Cerebellum (tissue), 4 donors: ENCODE measurements at places on chromosomes 5 and 9. TPM values are rescaled to one million over a fixed set of nuclear protein-coding genes. Genes with fewer than 3 reads are reported as not detected.

DNA sequence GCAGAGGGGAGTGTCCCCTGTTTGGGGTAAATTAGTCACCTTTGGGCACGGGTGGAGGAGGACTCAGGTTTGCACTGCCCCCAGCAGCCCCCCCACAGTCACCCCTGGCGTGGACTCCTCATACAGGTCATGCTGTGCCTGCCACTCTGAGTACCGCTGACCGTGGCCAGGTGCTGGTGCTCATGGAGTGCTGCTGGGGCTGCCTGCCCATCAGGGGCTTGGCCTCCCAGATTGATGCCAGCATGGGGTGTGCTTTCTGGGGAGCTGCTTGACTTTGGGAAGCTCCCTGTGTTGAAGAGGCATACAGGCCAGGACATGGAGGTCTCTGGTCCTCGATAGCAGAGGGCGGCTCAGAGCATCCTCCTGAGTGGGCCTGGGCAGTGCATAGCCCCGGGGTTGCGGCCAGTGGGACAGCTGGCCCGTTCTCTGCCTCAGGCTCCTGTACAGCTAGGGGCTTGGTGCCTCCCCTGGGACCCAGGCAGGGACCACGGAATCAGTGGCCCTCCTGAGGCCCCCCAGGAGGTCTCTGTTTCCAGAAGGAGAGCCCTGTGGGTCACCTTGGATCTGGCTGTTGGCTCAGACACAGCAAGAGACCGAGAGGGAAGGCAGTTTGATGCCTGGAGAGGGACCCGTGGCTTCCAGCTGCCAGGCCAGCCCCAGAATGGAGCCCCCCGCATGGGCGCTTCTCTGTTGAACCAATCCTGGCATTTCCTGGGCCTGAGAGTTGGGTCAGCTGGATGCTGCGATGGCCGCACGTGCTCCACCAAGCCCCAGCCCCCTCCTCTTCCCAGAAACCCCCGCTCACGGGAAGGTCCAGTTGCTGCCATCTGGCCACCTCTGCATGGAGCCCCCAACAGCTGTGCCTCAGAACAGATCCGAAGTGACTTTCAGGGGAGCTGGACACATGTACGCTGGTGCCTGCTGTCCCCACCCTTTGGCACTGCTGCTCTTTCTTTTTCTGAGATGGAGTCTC lies 6.1 kb upstream of the AJM1 start:
- DNase-seq = no peak

DNA sequence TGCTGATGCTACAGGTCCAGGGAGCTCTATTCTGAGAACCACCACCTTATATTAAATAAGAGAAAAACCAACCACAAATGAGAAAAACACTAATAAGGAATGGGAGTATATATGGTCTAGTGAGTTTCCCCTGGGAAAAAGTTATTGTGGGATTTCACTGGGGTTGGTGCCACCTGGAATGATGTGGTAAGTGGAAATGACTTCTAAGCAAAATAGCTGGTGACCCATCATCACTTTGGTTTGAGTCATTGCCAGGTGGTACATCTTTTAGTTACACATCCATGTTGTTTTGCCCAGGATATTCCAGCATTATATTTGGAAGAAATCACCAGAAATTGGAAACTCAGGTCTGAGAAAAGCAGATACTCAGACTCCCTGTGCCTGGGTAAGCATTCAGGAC lies 437.3 kb downstream of the DTWD2 start:
- DNase-seq = no peak

DNA sequence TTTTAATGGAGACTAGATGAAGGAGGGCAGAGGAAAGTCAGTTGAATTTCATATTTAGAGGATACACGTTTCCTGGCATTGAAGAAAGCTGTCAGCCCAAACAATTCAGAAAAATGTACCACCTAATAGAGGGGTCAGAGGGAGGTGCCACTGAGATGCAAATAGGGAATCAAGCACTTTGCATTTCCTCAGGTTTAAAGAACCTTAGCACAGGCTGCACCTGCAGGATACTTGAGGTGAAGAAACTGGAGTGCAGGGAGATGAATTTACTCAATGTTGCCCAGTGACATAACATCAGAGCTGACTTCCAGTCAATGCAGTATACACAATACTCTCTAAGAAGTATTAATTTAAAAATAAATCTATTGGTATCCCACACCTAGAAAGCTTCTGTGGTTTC lies 67.0 kb upstream of the MAST4 start:
- DNase-seq = no peak

MEIKIN gene
- total RNA-seq = not detected

GRCh38 chr9:123356851-123357742 lies 1.1 kb downstream of the CRB2 start:
- no peak for DNase-seq

DNA sequence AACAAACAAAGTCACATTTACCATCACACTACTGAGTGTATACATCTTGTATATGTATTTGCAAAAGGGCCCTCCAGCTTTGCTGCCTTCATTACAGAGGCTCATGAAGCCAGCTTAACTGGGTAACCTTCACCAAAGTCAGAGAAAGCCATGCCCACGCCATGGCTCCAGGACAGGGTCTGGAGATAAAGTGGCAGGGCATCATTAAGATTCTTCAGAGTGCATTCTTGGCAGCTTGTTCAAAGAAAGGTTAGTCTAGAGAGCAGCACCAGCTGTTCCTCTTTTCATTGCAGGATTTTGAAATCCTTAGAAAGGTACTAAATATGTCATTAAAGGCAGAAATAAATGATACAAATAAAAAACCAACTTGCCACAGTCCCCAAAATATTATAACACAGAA lies 333.2 kb downstream of the NDUFS4 start:
- DNase-seq = no peak

GRCh38 chr5:53017383-53017782 lies 28.2 kb downstream of the ITGA2 start:
- no peak for DNase-seq

DNA sequence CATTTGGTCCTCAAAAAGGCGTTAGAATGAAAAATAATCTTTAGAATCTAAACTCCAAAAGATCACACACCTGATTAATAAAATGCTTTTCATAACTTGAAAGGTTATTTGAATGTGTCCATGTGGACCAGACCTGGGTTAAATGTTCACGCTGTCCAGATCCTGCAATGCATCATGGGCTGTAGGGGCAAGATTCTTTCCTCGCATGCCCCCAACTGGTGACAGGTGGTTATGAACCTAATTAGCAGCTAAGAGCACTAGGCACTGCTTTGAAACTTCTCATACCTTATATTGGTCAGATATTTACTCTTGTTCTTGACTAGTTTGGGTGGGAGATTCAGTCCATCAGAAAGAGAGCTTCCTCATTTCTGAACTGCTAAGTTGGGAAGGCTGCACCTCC lies 19.3 kb upstream of the PIP5K1B start:
- DNase-seq = no peak

DNA sequence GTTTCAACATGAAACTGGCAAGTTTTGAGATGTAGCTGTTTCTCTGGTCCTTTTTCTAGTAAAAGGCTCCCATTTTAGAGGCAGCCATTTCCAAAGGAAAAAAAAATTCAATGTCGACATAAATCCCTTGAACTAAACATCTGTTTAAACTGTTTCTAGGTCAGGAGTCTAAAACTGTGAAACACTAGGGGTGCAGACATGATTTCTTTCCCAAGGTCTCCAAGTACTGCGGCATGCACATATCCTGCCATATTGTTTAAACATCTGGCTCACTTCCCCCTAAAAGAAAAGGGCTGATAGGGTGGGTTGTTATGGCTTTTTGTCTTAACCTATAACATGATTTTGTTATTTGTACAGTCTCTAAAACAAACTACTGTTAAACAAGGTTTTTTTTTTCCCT lies 51.1 kb downstream of the NFIB start:
- DNase-seq = no peak

TBC1D2 gene
- total RNA-seq = 3.7 TPM

CARD6 gene
- 0.82 TPM for total RNA-seq

GRCh38 chr5:136090319-136090718 lies 42.3 kb upstream of the SMAD5 start:
- DNase-seq = no peak

GRCh38 chr9:123353984-123354591 lies 1.9 kb upstream of the CRB2 start:
- peak; percentile 60 for DNase-seq

GRCh38 chr5:40376566-40376965 lies 303.1 kb upstream of the PTGER4 start:
- no peak for DNase-seq

NDOR1 gene
- 5.4 TPM for total RNA-seq

AIF1L gene
- 24.2 TPM for total RNA-seq

DNA sequence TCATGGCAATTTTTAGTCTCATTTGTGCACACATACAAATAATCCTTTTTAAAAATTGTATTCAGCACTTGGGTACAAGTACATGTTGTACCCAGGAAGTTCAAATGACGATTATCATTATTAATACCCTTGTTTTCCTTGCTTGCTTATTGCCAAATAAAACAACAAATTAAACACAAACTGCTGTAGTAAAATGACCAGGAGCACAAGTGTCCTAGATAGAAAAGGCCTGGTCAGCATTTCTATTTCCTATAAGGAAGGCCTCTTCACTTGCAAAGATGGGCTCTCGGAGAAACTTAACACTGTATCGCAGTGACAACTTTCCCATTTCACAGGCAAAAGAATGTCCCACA lies 34.7 kb upstream of the PLPP1 start:
- DNase-seq = no peak

- DNase-seq = no peak
Measured at GRCh38 chr5:154236536-154237375, 46.2 kb downstream of the GALNT10 start.

DNA sequence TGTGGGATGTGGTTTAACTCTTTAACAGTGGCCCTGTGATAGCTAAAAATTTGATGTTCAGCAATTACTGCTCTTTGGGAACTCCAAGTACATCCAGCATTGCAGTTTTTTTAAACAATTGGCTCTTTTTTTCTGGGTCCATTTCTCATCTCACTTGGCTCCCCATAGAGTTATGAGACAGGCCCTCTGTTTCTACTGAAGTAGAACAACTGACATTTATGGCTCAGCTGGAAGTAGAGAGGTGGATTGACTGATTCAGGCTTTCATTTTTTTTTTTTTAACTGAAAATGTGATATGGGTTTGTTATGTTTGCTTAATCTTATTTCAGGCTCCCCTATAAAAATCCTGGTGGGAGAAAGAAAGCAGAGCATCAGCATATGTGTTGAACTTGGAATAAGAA lies 96.6 kb upstream of the CD180 start:
- no peak for DNase-seq

DNA sequence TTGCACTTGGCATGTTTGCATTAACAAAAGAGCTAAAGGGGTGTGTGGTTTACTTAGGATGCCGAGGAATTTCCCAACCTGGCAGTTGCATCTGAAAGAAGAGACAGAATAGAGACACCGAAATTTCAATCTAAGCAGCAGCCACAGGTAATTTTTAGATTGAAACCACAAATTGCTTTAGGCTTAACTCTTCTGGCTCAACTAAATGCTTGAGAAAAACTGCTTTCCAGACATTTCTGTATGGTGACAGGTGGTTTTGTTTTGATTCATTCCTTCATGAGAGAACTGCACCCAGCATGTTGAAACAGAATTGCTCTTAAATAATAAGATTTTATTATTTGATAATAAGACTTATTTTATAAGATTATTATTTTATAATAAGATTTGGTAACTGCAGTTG lies 21.5 kb downstream of the SECISBP2 start:
- DNase-seq = no peak

SPINK6 gene
- total RNA-seq = not detected

CCL19 gene
- not detected for total RNA-seq

GAS1 gene
- total RNA-seq = 19.6 TPM

FBP2 gene
- not detected for total RNA-seq

DNA sequence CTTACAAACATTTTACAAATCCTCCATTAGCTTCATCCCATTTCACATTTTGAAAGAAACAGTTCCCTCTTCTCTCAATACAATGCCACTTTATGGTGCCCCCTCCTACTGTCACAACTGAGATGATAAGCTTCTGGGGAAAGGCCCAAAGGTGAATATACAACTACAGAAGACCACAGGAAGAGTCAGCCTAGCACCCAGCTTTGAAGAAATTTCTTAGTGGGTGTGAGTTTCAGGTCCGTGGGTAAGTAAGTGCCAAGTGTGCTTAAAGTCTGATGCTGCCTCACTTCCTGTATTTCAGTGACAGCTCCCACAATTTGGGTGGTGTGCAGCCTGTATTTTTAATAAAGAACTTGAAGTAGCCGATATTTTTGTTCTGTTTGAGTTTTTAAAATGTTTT lies 68.1 kb downstream of the ARHGEF28 start:
- no peak for DNase-seq

JAKMIP2 gene
- total RNA-seq = 33.2 TPM

DNA sequence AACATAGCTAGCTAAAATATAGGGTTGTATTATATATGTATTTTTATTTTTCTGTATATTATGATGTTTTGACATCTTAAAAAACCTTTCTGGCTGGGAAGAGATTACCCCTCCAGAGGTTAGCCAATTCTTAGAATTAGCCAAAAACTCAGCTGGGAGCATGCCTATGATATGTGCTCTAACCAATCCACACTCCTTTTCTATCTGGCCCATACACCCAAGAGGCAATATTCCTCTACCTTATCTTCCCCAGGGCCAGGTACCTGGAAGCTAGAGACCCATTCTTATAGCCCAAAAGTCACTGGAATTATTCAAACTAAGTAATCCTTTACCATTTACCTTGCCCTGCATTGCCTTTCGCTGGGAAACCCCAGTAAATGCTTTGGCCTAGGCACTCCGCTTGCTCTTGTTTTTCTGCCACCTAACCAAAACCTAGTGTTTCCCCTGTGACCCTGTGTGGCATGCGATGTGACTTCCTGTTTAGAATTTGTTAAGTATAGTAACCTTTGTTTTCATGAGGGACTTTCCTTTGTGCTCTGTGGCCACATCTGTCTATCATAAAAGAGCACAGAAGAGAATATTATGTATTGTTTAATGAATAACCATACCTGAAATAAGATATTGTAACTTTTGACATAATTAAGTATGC lies 37.4 kb downstream of the CSNK1G3 start:
- no peak for DNase-seq

DNA sequence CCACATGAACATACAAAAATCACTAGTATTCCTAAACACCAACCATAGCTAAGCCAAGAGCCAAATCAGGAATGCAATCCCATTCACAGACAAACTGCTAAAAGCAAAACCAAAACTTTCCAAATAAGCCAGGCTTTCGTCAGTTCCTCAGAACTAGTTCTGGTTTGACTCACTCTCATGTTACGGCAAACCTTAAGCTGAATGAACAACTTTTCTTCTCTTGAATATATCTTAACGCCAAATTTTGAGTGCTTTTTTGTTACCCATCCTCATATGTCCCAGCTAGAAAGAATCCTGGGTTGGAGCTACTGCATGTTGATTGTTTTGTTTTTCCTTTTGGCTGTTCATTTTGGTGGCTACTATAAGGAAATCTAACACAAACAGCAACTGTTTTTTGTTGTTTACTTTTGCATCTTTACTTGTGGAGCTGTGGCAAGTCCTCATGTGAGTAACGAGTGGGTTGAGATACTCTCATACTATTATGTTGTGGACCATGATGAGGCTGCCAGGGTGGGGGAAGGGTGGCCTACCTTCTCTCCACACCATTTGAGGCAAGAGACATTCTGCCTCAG lies at the start of gene PDCD1LG2:
Gene PDCD1LG2 (plus strand): TSS at position 172 of the 572 bp plus-strand sequence. CDS start 12,016 bp downstream, outside the sequence.
- DNase-seq = no peak

GRCh38 chr5:178281331-178281730 lies 48.7 kb upstream of the PHYKPL start:
- DNase-seq = no peak

GRCh38 chr9:129381481-129381957 lies 203.5 kb upstream of the IER5L start:
- no peak for DNase-seq

LCNL1 gene
- total RNA-seq = 0.82 TPM

IRGM gene
- total RNA-seq = 0.45 TPM
